ENCODE measurements at places on chromosomes 6 and 20.

GRCh38 chr6:159221486-159222170 is 52.4 kb downstream of the FNDC1 start:
- no peak for DNase-seq

DNA sequence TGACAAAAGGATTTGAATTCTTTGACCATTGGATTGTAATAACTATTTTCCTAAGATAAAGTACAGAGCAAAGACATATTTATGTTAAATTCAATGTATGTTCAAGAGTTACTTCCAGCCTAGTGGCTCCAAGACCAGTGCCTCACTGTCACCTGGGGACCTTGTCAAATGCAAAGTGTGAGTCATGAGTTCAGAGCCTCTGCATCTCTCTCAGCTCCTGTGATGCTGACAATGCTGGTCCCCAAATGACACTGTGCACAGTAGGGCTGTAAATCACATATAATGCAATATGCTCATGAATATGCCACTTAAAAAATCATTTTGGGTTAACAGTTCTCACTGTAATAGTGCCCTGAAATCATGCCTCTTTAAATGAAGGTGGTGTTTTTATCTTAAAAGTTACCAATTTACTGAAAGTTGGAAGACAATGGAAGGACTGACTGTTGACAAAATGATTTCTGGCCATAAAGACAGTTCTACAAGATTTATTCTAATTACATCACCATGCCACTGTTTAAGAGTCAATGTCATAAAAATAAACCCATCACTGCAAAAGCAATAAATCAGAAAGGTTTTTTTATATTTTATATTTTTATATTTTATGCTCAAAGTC is 62.1 kb downstream of the NRSN1 start:
- DNase-seq: no peak

DNA sequence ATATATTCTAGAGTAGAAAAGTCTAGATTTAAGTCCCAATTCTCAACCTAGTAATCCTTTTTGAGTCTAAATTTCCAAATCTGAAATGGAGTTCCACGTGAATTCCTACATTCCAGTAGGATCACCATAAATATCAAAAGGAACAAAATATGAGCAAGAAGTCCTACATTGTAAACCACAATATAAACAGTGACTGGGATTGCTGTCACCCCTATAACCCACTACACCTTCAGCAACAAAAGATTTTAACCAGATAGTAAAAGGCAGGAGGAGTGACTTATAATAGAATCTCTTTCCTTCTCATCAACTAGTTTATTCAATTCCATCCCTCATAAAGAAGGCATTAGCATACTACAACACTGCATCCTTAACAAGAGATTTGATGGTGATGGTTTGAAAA is 210.6 kb downstream of the KIF16B start:
- DNase-seq: no peak

GRCh38 chr6:27145731-27146455 is 101.6 kb upstream of the PRSS16 start:
- DNase-seq: peak; percentile 54

DNA sequence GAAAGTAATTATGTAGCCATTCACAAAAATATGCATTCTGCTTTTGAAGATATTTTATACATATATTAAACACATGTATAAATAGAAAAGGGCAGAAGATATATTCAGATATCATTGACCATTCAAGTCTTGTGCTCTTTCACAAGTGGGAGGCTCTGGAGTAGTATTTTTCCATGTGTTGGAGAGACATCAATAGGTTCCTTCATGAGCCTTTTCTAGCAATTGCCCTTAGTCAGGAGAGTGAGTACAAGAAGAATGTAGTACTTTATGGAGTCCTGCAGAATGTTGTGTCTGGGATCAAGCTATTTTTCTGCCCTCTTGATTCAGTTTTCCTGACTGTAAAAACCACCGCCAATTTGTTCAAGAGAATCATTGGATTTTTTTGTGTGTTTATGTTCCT is 117.9 kb downstream of the LRRC1 start:
- no peak for DNase-seq

DNA sequence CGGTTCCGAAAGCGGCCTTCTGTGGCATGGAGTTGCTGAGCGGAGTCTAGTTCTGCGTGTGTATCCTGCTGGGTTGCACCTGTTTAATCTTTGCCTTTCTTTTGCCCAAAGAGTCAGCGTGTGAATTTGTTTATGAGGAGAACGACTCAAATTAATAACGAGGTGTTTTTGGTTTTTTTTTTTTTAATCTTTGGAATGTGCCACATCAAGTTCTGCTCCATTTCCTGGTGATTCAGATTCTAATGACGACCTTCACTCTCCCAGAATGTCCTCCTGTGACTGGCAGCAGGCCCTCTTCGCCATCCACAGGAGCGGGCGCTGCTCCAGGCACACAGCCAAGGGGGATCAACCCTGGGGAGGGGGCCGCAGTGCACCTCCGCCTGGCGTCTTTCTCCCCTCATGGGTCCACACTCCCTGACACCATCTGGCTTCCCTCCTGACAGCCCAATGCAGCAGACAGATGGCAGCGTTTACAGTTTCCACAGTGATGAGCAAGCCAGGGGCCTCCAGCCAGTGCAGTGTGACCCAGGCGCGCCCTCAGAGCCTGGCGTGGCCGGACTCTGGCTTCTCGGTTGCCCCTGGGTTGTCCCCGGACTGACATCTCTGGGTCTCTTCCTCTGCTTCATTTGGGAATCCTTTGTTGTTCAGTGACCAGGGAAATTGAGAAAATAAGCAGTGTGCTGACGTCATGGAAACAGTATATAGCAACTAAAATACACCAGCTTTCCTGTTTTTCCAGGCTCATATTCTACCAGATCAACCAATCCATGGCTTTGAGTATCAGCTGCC is 27.5 kb upstream of the AFDN start:
- DNase-seq: no peak

- no peak for DNase-seq
These were observed 27.6 kb downstream of the TREML4 start for GRCh38 chr6:41255638-41256246.

GRCh38 chr20:64038224-64038564 is 2.2 kb downstream of the C20orf204 start:
- no peak for DNase-seq

GRCh38 chr6:85241498-85242052 is 208.3 kb upstream of the NT5E start:
- no peak for DNase-seq

- DNase-seq: no peak
These were observed 115.2 kb downstream of the MRPL14 start for GRCh38 chr6:44012078-44012493.

DNA sequence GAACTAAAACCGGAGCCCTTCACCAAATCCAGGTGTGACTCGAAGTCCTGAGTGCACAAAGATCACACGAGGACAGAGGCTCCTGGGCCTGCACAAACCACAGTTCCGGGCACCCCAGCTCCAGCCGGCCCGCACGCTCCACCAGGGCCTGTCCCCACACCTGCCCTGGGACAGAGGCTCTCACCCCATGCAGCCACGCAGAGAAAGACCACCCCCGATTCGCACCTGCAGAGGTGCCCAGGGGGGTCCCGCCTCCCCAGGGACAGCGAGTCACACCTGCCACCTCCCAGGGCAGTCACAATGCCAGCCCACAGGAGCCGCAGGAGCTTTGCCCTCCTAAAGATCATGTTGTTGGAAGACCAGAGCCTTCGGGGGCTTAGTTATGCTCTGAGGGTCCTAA is 25.4 kb upstream of the MRGBP start:
- DNase-seq: no peak

GRCh38 chr20:61645732-61646131 is 393.7 kb downstream of the CDH4 start:
- no peak for DNase-seq

GRCh38 chr6:140264431-140264830 is 890.0 kb upstream of the CITED2 start:
- no peak for DNase-seq

DNA sequence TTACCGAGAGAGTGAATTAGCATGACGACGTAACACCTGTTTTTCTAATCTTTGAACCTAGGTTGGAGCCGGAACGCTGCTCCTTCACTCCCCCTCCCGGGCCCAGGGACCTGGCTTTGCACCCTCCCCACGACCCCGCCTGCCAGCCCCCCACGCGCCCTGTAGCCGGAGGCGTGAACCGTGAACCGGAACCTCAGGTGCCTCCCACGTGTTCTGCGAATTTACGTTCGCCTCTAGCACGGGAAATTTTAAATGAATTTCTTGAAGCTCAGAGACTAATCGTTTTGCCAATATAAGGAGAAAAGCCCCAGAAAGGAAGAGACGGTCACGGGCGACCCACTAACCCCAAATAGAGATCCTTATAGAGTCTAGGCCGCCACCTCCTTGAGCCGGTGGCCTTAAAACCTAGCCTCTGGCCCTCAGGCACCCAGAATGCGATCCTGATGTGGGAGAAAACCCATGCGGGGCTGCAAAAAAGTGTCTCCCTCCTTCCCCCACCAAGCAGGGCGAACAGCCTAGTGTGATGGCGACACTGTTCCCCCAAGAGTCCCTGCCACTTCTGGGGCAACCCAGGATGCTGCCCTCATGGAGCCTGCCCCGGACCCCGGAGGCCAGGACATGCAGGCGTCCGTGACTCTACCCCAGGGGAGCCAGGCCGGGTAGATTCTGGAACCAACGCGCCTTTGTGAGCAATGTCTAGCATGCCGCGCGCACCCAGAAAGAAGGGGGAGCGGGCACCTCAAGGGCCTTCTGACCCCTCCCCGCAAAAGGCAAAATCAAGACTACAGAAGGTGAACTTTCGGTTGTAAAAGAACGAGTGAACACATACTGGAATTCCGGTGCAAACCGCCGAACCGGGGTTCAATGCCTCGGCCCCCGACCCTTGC is 2.7 kb upstream of the SIM1 start:
- no peak for DNase-seq

DNA sequence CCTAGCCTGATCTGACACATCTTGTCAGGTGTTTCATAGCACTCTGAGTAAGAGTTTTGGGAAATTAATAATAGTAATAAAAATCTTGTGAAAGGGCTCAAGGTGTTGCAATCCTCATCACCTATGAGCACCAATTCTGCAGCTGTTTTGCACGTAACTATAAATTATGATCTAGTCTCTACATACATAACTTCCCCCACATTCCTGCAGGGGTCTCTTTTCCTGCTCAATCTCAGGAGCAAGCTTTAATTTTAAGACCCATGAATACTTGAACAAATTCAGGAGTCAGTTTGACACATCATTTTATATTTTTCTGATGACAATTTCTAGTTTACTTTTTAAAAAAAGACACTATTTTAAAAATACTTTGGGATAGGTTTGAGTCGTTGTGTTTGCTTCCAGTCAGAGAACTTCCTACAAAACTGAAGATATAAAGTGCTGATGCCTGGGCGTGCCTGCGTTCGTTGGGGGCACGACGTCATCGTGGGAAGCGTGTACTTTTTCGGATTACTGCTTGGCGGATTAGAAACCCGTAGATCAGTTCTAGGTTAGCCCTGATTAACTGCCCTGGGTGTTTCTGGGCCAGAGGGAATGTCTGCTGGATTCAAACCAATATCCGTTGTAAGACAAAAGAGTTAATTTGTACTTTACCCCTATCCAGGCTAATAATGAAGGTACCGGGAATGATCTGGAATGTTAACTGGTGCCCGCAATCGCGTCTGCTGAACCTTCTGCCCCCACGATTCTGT is 1.0 kb upstream of the E2F3 start:
- DNase-seq: no peak

- DNase-seq: no peak
These were observed 6.2 kb downstream of the ITCH start for GRCh38 chr20:34369265-34369664.

- no peak for DNase-seq
These were observed 245.9 kb downstream of the ERMARD start for GRCh38 chr6:169997187-169997929.

GRCh38 chr6:158262755-158263154 is 49.5 kb upstream of the TULP4 start:
- no peak for DNase-seq

GRCh38 chr6:158703837-158704822 is 54.3 kb downstream of the SYTL3 start:
- DNase-seq: peak; percentile 97

- DNase-seq: no peak
These were observed 621.9 kb upstream of the CITED2 start for GRCh38 chr6:139996253-139996834.

DNA sequence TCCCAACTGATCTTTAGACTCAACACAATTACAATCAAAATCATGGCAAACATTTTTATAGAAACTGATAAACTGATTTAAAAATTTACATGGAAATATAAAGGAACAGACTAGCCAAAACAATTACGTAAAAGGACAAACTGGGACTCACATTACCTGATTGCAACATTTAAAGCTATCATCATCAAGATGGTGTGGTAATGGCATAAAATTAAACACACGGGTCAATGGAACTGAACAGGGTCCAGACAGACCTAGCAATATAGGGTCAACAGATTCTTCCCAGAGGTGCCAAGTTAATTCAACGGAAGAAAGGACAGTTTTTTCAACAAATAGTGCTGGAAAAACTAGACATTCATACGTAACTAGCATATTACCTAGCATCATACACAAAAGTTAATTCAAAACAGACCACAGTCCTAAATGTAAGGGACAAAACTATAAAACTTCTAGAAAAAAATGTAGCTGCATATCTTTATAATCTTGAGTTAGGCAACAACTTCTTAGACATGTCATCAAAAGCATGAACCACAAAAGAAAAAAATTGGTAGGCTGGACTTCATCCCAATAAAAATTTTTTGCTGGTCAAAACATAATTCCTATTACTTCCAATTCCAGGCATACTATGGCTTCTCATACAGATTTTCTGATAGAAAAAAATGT is 147.4 kb upstream of the BEND6 start:
- no peak for DNase-seq

DNA sequence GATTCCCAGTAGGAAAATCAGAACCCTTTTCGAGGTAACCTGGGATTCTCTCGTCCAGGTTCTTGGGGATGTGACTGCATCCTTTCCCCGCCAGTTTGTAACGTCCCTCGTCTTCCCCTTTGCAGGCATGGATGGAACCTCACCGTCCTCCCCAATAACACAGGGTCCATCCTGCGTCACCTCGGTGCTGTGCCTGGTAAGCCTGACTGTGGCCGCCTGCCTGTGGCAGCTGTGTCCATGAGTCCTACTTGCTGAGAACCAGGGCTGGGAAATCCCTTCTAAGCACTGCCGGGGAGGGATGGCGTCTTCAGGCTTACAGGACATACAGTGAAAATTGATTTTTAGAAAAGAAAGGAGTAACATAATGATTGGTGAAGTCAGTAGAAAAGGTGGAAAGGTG is 155.6 kb downstream of the DTNBP1 start:
- DNase-seq: no peak

GRCh38 chr6:106534564-106534982 is 94.7 kb downstream of the RTN4IP1 start:
- no peak for DNase-seq

DNA sequence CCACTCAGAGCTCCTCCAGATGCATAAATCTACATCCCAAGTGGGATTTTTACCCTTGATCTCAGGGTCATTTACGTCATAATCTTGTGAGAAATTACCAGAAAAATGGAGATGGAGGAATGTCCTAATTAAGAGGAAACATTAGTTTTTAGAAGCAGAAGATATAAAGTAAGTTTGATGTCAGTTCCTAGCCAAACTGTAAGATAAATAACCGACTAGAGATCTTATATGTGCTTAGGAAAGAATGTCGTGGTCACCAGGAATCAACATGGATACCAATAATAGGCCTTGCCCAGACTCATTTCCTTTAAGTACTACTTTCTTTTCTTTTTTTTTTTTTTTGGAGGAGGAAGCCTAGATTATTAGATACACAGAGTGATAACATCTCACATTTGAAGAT is 186.9 kb downstream of the UTRN start:
- no peak for DNase-seq
